ENCODE measurements at places on chromosomes 12 and 14. TPM values are rescaled to one million over a fixed set of nuclear protein-coding genes. Genes with fewer than 3 reads are reported as not detected.

Gene KCNA1
- total RNA-seq = not detected

Gene ADAM21
- total RNA-seq = 0.43 TPM

Gene PLA2G1B
- total RNA-seq = not detected

Gene GLIPR1L1
- total RNA-seq = not detected

Gene FLRT2
- total RNA-seq = 14.7 TPM

Gene DLGAP5
- 17.4 TPM for total RNA-seq

Gene ASIC1
- total RNA-seq = 1.6 TPM

Gene FSCB
- total RNA-seq = under 0.01 TPM

Gene ERO1A
- 49.7 TPM for total RNA-seq

Gene BEGAIN
- not detected for total RNA-seq

Gene KRT7
- 36.7 TPM for total RNA-seq

Gene KRT73
- not detected for total RNA-seq

Gene RNF34
- total RNA-seq = 52.7 TPM

Gene HOXC4
- 1.6 TPM for total RNA-seq

Gene ZNF84
- total RNA-seq = 23.2 TPM

Gene SLC6A13
- not detected for total RNA-seq

Gene TAS2R50
- total RNA-seq = 5.8 TPM

- no peak for DNase-seq
Observed at GRCh38 chr12:125229878-125230530, 164.8 kb downstream of the AACS start.

- DNase-seq = no peak
Observed at GRCh38 chr12:126676434-126676833, 1590.5 kb upstream of the TMEM132C start.

- no peak for DNase-seq
Observed at GRCh38 chr12:15244341-15244740, 23.1 kb upstream of the RERG start.

GRCh38 chr14:73502017-73502619 is 11.4 kb downstream of the RIOX1 start:
- DNase-seq = peak; percentile 57

- DNase-seq = no peak
Observed at GRCh38 chr14:99632410-99633035, 12.4 kb upstream of the HHIPL1 start.

GRCh38 chr14:66105815-66106214 is 380.4 kb upstream of the CCDC196 start:
- no peak for DNase-seq

GRCh38 chr14:59245809-59246295 is 57.4 kb downstream of the DAAM1 start:
- DNase-seq = no peak

GRCh38 chr12:64181430-64182291 is 40.4 kb downstream of the KICS2 start:
- DNase-seq = peak; percentile 91

DNA sequence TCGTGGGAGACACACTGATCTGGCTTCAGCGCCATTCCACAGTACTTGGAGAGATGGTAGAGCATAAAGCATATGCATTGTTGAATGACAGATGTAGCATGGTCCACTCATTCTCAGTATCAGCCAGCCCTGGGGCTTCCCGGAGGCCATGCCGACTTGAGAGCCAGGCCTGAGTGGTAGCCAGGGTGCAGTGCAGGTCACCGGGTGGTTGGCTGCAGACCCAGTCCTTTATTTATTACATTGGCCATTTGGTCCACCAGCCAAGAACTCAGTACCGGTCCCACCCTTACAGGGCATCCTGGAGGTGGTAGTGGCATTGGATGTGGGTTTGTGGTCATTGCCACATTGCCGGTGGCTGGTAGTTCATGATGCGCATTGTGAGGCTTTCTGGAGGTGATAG is 121.6 kb upstream of the RTL1 start:
- no peak for DNase-seq

GRCh38 chr14:96281486-96281885 is 25.5 kb downstream of the BDKRB1 start:
- DNase-seq = peak; percentile 79

DNA sequence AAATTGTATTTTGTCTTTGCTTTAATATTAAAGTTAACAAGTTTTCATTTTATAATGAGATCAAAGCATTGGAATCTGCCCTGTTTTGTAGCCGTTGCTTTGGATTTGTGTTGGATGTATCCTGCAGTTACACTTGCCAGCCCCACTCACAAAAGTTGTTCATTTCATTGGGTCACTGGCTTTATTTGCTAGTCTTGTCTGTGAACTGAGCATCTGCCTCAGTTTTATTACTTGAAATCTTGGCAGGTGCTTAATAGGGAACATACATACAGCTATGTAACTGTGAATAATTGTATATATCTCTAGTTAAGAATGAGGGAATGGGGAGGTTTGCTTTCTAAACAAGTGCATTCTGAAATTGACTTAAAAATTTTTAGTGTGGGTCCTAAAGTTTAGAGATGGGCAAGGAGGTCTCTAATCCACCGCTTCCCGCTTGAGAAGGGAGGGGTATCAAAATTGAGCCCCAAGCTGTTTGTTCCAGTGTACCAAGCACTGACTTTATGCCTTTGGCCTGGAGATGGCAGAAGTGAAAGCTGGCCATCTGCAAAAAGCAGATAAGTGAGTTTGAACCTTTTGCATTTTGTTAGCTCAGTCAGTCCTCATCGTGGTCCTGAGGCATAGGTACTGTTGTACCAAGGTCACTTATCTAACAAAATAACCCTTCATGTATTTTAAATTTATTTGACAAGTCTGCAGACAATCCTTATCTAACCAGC is 9.3 kb downstream of the EIF5 start:
- DNase-seq = no peak

DNA sequence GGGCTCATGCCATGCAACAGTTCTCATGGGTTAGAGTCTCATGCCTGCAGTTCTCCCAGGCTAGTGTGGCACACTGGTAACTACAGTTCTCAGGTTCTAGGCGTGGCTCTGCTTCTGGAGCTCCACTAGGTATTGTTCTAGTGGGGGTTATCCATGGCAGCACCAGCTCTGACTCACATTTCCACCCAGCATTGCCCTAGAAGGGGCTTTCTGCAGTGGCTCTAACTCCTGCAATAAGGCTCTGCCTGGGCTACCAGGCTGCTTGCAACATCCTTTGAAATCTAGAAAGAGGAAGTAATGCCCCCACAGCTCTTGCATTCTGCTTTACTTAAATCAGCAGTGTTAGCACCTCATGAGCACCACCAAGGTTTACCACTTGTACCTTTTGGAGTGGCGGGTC is 220.3 kb upstream of the ARID2 start:
- no peak for DNase-seq

- peak; percentile 74 for DNase-seq
Observed at GRCh38 chr12:14239350-14239934, 126.0 kb upstream of the ATF7IP start.

DNA sequence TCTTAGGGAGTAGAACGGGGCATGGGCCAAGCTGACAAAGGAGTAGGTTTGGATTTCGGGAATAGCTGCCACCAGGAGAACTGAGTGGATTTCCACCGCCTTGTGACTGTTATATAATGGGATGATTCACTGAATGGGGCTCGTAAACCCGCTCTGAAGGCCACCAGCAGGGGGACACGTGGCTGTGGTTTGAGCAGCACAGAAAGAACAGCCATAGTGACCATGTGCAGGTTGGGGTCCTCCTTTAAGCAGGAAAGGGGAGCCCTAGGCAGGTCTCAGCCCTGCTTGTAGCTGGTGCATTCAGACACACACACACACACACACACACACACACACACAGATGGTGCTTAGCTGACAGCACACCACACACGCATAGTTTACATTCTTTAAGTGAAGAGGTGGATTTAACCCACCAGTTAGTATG is 8.6 kb upstream of the ASB2 start:
- peak; percentile 65 for DNase-seq

DNA sequence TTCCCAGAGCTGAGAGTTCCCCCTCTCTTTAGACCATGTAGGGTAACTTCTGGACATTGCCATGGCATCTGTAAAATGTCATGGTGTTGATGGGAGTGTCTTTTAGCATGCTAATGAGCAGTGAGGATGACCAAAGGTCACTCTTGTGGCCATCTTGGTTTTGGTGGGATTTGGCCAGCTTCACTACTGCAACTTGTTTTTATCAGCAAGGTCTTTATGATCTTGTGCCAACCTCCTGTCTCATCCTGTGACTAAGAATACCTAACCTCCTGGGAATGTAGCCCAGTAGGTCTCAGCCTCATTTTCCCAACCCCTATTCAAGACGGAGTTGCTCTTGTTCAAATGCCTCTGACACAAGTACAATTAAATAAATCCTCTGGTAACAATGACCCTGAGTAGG is 244.4 kb downstream of the NEDD1 start:
- no peak for DNase-seq

All from fibroblast of villous mesenchyme (primary cell).